ENCODE measurements at places on chromosomes 3 and 15.

DNA sequence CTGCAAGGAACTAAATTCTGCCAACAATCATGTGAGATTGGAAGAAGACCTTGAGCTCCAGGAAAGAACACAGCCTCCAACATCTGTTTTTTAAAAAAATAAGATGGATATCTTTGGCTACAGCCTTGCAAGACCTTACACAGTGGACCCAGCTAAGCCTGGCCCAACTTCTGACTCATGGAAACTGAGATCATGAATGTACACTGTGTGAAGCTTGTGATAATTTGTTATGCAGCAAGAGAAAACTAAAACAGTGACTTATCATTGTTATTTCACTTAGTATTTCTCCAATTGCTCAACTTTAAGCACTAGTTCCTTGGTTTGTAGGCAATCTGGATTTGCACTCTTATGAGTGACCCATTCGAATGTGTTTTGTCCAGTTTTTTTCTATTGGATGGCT lies 29.3 kb downstream of the SHQ1 start:
- peak; percentile 75 for DNase-seq

DNA sequence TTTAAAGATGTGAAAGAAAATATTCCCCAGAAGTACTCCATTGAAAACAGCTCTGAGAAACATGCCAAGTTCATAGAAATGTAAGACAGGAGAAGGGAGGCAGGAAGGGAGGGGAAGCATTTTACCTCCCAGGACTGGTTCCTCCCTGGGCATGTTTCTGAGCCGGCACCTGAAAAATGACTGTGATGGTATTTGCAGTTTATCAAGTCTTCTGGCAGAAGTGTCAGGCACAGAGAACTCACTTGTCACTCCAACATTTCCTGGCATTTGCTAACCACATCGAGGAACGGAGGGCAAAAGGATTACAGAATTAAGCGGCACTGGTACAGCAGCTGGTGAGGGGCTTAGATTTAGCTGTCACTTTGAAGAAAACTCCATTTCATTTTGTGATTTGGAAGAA lies 1054.0 kb downstream of the TUSC7 start:
- no peak for DNase-seq

- DNase-seq: peak; percentile 53
Measured at GRCh38 chr3:152365766-152366593, 97.3 kb downstream of the MBNL1 start.

GRCh38 chr15:39299486-39300267 lies 281.2 kb upstream of the THBS1 start:
- DNase-seq: no peak

DNA sequence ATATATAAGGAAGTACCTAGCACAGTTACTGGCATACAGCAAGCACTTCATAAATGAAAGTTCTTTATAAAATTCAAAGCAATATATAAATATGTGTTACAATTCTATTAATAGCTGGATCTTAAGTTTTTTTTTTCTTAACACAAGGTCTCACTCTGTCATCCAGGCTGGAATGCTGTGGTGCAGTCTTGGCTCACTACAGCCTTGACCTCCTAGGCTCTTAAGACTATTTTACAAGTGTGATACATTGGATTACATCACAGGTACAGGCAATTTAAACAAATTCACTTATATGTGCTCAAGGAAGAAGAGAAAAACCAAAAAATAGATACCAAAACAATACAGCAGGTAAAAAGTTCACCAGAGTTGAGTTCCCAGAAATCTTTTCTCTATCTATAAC lies 60.6 kb downstream of the ZNF280D start:
- peak; percentile 59 for DNase-seq

- peak; percentile 47 for DNase-seq
Measured at GRCh38 chr15:77966540-77967234, 110.8 kb downstream of the TBC1D2B start.

DNA sequence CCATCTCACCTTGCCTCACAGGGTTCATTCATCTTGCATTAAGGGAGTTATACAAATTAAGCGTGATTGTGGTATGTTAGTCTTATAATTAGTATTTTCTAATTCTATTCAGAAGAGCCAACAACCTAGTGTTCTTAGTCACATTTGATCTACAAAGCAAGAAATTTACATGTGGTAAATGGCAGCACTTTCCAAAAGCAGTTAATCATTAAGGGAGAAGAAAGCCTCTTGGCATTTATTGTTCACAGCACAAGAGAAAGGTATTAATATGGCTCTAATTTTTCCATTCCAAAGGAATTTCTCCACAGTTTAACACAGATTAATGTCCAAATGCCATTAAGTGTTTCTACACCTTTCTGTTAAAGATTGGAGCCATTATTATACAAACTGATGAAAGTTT lies 1077.1 kb downstream of the ZPLD1 start:
- no peak for DNase-seq

DNA sequence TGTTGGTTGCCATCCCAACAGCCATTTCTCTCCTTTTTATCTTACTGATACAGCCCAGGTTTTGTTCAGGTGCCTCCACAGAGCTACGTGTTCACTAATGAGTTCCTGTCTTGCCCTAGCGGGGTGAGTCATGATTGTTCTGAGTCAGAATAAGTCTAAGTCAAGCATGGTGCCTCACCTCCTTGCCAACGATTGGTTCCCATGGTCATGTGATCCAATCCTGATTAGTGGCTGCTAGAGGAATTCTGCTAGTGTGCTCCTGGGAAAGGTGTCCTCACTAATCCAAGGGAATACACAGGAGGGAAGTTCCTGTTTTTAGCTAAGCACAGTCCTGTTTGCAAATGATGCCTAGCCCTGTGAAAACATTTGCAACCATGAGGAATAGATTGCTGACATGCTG lies 99.8 kb downstream of the NSUN3 start:
- DNase-seq: peak; percentile 62

GRCh38 chr15:39669661-39670060 lies 88.8 kb downstream of the THBS1 start:
- no peak for DNase-seq

DNA sequence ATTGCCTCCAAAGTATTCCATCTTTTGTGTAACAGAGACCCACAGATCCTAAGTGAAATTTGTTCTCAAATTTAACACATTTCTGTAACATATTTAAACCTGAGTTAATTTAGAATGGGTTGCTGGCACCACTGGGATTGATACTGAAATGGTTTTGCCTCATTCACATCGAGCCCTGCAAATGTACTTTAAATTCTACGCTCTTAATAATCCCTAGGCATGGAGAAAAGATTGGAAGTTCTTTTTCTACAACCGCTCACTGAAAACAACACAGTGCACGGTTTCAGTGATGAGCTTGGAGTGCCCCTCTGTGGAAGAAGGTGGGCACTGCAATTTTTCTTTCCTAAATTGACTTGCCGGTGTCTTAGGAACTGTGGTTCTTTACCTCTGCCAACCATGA lies 109.9 kb upstream of the ATP11B start:
- peak; percentile 83 for DNase-seq

DNA sequence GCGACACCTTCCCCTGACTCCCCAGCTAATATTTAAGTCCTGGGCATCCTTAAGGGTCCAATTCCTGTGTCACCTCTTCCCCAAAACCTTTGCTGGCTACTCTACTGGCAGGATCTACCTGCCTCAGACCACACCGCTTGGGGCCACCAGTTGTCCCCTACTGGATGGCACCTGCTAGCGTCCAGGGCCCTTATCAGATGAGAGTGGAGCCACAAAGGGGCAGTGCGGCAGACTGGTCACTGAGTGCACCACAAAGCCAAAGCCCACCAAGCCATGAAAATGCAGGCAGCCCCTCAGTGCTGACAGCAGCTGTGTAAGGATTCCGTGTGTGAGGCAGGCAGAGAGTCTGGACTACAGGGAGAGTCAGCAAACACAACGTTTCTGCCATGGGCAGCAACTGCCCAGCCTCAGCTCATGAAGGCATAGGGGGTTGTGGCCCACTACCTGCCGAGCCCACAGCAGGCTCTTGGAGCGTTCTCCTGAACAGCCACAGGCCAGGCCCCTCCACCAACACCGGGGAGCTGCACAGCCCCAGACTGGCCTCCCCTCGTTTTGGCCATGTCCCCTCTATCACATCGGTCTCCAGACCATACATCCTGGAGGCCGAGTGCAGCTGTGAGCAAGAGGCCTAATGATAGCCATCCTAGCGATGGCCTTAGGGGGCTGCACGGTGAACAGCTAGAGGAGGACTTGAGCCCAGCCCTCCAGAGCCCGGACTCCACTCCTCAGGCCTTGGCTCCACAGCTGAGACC lies 32.3 kb downstream of the ALDH1L1 start:
- no peak for DNase-seq

- no peak for DNase-seq
Measured at GRCh38 chr3:30700702-30701321, 94.4 kb downstream of the TGFBR2 start.

DNA sequence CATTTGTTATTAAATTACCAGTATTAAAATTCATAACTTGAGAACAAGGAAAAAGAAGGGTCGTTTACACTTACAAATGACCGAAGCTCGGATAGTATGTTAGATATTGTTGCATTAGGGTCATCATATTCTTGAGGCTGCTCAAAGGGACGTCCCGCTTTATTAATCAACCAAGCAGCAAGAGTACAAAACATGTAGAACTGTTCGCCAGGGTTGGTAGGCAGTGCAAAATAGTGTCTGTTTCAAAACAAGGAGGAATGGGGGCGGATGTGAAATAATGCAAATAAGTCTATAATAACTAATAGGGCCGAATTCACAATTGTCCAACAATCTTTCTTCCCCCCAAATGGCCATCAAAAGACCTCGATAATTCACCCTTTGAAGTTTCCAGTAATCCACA lies 2.9 kb downstream of the IFT57 start:
- DNase-seq: no peak

GRCh38 chr3:115961380-115961779 lies 338.1 kb downstream of the GAP43 start:
- DNase-seq: no peak

DNA sequence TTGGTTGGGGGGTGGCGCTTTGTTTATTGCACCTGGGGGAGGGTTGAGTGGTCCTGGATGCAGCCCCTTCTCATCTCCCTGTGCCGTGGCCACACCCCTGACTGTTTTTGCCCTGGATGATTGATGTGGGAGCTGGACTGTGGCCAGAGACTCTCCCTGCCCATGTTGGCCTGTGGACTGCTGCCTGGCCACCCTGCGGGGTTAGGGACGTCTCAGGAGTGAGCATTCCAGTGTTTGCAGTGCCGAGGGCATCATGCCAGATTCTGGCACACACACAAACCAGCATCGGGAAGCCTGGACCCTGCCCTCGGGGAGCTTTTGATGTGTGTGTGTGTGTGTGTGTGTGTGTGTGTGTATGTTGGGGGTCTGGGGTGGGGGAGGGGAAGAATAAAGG lies 15.8 kb downstream of the APBA2 start:
- no peak for DNase-seq

GRCh38 chr15:99732751-99733267 lies 428 bp downstream of the LYSMD4 start:
- DNase-seq: no peak

- no peak for DNase-seq
Measured at GRCh38 chr3:171481011-171481410, 20.8 kb upstream of the TNIK start.

DNA sequence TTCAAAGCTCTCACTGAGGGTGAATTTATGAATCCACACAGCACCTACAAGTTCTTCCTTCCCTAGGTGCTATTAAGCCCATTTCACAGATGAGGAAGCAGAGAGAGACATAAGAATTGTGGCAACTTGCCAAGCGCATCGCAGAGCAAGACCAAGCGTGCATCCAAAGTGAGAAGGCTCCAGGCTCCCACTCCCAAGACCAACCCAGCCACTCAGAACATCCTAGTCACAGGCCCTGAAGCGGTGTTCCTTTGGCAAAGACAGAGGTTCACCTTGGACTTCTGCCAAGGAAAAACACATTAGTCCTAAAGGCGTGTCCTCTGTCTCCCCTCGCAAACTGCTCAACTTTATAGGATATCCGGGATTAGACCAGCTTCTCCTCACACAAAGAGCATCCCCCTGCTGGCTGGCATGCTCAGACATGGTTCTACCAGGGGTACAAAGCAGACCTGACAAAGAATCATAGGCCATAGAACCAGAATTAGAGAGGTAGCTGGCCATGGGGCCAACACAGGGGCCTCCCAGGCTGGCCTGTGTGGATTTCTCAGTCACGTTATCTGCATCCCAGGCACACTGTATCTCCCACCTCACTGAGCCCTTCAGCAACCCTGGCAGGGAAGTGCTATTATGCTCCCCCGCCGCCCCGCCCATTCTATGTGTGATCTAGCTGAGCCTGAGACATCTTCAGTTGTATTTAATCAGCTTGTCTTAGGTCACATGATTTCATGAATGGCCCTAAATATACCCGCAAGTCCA lies 160.2 kb downstream of the FOXP1 start:
- DNase-seq: peak; percentile 46

DNA sequence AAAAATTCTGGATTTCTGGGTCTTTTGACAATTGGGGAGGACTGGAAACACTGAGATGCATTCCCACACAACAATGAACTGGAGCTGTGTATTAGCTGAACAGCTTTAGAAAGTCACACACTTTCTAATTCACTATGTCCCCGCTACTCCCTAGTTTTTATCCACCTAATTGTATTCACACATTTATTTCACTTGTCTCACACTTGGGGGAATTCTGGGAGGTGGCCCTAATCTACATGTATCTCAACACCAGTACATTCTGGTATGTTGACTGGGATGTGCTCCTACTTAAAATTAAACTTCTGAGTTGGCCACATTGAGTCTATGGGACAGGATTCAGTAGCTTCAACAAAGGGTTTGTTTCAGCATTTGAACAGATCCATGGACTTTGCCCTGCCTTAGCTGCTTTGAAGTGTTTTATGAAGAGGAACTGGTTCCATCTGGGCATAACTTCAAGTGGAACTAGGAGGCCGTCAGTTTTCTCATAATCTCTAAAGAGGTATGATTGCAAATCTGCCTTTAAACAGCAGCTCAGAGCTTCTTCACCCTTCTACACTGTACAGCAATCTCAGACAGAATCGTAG lies 106.5 kb upstream of the CMC1 start:
- no peak for DNase-seq

- DNase-seq: no peak
Measured at GRCh38 chr15:28117432-28117990, 18.4 kb upstream of the OCA2 start.

DNA sequence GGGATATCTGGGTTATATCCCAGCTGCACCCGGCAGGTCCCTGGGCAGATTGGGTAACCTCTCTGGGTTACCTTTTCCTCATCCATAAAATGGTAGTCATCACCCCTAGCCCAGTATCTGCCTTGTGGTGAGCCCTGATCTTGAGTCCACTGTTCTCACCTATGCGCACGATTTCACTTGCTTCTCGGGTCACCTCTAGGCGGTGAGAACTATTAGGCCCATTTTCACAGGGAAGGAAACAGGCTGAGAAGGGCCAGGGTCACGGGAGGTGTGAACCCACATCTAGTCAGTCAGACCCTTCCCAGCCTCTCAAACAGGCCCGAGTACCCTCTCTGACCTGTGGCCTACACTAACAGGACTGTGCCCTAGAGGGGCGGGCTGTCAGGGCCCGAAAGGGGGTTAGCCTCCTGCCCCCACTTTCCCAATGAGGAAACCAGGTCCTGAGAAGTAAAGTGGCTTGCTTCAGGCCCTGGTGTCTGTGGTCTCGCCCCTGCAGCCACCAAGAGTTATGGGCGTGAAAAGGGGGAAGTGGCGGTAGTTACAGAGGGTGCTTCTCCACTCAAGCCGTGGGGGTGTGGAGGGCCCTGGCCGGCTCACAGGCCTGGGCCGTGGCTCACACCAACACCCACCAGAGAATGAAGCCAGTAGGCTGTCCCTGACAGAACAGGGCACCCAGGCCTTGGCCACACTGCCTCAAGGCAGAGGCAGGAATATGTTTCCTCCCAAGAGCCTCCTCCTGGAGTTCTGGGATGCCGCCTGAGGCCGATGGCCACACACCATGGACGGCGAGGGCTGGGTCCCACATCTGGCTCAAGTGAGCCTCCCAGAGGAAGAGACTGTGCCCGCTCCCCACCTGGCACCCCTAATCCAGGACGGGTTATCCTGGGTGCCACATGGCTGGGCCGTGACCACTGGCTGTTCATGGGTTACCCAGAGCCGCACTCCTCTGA lies 19.5 kb downstream of the PSTPIP1 start:
- no peak for DNase-seq

Measured in astrocyte of the spinal cord (primary cell).